ENCODE measurements at places on chromosomes 3 and 15. TPM values are rescaled to one million over a fixed set of nuclear protein-coding genes. Genes with fewer than 3 reads are reported as not detected.

Gene SPESP1
- not detected for total RNA-seq

Gene ROBO1
- 8.3 TPM for total RNA-seq

Gene C3orf80
- total RNA-seq, result 0.92 TPM

Gene DPH6
- total RNA-seq, result 15.2 TPM

Gene DNAH12
- 0.09 TPM for total RNA-seq

Gene CD96
- total RNA-seq, result not detected

Gene AGBL1
- total RNA-seq, result not detected

Gene HCLS1
- total RNA-seq, result 0.15 TPM

Gene C3orf22
- not detected for total RNA-seq

Gene ATP10A
- total RNA-seq, result 7.4 TPM

Gene COL6A5
- not detected for total RNA-seq

Gene SEC22A
- 19.3 TPM for total RNA-seq

Gene TSC22D2
- 17.2 TPM for total RNA-seq

Gene ZNF860
- total RNA-seq, result 1.5 TPM

Gene C3orf49
- total RNA-seq, result not detected

Gene GOLGA8K
- 0.31 TPM for total RNA-seq

Gene ALDH1A2
- 0.15 TPM for total RNA-seq

Gene LACTB
- total RNA-seq, result 36.2 TPM

Gene BNC1
- total RNA-seq, result 0.65 TPM

Gene CPLX3
- total RNA-seq, result not detected

Gene ALPK3
- 0.07 TPM for total RNA-seq

Gene LCTL
- not detected for total RNA-seq

Gene INKA1
- total RNA-seq, result 2.8 TPM

Gene IQCH
- total RNA-seq, result 1.6 TPM

Gene ITIH1
- total RNA-seq, result not detected

Gene SLC22A14
- 0.05 TPM for total RNA-seq

Gene SIDT1
- total RNA-seq, result 0.32 TPM

Gene ACP3
- not detected for total RNA-seq

Gene GHSR
- total RNA-seq, result not detected

Gene MOBP
- total RNA-seq, result 0.02 TPM

Gene CCR1
- not detected for total RNA-seq

Gene GOLGA6B
- not detected for total RNA-seq
